ENCODE measurements at places on chromosomes 2 and 18. TPM values are rescaled to one million over a fixed set of nuclear protein-coding genes. Genes with fewer than 3 reads are reported as not detected.
A peak's percentile ranks its signal among the peaks of the same experiment; 100 is the strongest.

DNA sequence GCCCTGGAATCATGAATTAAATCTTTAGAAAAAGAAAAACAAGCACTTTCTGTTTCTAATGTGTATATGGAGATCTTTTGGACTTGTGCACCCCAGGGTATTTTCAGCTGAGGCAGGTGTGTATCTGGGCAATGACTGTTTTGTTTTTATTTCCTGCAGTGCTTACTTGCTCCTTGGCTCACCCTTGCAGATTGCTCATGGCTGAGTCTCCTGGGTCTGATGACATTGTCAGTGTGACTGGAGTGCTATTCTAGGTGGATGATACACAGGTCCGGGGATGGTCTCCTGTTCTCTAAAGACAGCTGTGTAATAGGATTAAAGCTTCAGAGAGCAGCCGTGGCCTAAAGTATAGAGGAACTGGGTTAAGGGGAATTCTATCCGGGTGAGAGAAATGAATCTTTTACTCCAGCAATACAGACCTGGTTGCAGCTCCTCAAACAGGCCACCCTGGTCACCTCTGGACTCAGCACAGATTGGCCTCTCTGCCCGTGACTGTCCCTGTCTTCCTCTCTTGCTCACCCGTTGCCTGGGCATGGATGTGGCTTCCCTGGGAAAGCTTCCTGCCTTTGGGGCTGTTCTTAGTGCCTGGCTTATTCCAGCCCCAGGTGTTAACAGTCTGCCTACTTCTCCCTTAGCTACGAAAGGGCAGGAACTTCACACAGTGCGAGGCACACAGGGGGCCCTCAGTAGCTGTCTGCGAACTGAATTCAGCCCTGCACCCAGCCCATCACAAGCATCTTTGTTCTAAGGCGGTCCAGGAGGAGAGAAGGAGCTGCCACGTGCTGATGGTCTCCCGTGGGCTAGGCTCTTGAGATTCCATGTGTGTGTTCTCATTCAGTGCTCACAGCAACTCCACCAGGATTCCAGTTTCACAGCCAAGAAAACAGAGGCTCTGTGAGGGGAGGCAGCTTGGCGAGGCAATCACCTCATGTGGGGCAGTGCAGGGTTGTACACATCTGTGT is 84.3 kb downstream of the ACOXL start:
- peaks cover 23% of the 10 kb centered on the region for H3K27me3 ChIP-seq
- peaks cover 4% of the 10 kb centered on the region for H3K4me1 ChIP-seq
- no peak overlapping the region for H3K27ac ChIP-seq
- no peaks in the 10 kb centered on the region for H3K36me3 ChIP-seq
- no peak overlapping the region for H3K4me3 ChIP-seq

GRCh38 chr2:205510345-205510744 is 172.0 kb upstream of the NRP2 start:
- peaks cover 7% of the 10 kb centered on the region for H3K27me3 ChIP-seq
- no peak for DNase-seq
- H3K36me3 ChIP-seq: no peaks in the 10 kb centered on the region
- no peak overlapping the region for H3K27ac ChIP-seq
- no peak overlapping the region for H3K4me3 ChIP-seq
- H3K4me1 ChIP-seq: no peaks in the 10 kb centered on the region

- no peak overlapping the region for H3K4me3 ChIP-seq
- no peak for DNase-seq
- peaks cover 2% of the 10 kb centered on the region for H3K36me3 ChIP-seq
- peaks cover 21% of the 10 kb centered on the region for H3K4me1 ChIP-seq
- H3K27me3 ChIP-seq: peaks cover 91% of the 10 kb centered on the region
Measured at GRCh38 chr2:70898363-70899240, 37.1 kb upstream of the ATP6V1B1 start.

- no peaks in the 10 kb centered on the region for H3K27me3 ChIP-seq
- no peaks in the 10 kb centered on the region for H3K36me3 ChIP-seq
- DNase-seq: no peak
- H3K4me3 ChIP-seq: no peak overlapping the region
Measured at GRCh38 chr18:30113454-30113853, 929.1 kb downstream of the DSC3 start.

DNA sequence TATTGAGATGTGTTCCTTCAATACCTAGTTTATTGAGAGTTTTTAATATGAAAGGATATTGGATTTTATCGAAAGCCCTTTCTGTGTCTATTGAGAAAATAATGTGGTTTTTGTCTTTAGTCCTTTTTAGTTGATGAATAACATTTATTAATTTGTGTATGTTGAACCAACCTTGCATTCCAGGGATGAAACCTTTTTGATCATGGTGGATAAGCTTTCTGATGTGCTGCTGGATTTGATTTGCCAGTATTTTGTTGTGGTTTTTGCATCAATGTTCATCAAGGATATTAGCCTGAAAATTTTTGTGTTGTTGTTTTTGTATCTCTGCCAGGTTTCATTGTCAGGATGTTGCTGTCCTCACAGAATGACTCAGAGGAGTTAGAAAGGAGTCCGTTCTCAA is 1710.4 kb downstream of the SUCLG1 start:
- no peak overlapping the region for H3K27ac ChIP-seq
- no peaks in the 10 kb centered on the region for H3K4me1 ChIP-seq
- H3K27me3 ChIP-seq: no peaks in the 10 kb centered on the region
- no peaks in the 10 kb centered on the region for H3K36me3 ChIP-seq
- DNase-seq: no peak

GRCh38 chr2:151952691-151953456 is 124.7 kb upstream of the ARL5A start:
- no peak overlapping the region for H3K27ac ChIP-seq
- H3K27me3 ChIP-seq: peaks cover 6% of the 10 kb centered on the region
- H3K4me3 ChIP-seq: no peak overlapping the region
- no peak for DNase-seq

DNA sequence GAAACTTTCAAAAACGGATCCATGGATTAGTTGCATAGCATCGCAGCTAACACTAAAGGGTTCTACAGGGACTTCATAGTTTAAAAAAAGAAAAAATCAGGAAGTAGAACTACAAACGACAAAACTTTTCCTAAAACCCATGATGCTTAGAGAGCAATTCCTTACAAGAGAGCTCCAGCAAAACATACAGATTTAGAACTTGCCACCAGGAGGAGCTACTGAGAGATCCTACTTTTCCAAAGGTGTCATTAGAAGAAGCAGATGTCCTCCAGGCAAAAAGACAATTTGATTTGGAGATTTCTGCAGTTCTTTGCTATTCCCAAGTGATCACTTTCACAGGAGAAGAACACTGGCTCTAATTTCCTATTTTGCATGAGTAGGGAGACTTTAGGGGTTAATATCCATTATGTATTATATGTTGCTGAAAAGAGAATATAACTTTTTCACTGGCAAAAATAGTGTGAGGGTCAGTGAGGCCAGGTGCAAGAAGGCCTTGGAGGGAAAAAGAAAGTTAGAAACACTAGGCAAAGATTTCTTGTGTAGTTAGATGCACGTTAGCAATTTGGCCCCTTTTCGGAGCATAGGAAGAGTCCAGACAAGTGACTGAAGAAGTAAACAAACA is 436.2 kb downstream of the SUCLG1 start:
- H3K4me1 ChIP-seq: no peaks in the 10 kb centered on the region
- no peak overlapping the region for H3K4me3 ChIP-seq
- H3K27me3 ChIP-seq: no peaks in the 10 kb centered on the region
- no peak overlapping the region for H3K27ac ChIP-seq
- H3K36me3 ChIP-seq: no peaks in the 10 kb centered on the region
- DNase-seq: peak; percentile 44

Gene PDE1A
- not detected for total RNA-seq

Gene ASXL3
- not detected for total RNA-seq

Gene ZSWIM2
- total RNA-seq: not detected

Gene CPO
- not detected for total RNA-seq

Gene ERBB4
- total RNA-seq: not detected

Gene PPP1CB
- 188 TPM for total RNA-seq

Data from activated CD4-positive, alpha-beta T cell treated with anti-CD3 and anti-CD28 coated beads, Interleukin-2, amount 10 ng/mL, durations not matched to agents 7 days and 5 days (primary cell).